Fibroblast of skin of left quadriceps (primary cell): ENCODE measurements at places on chromosomes 1 and 21.
A peak's percentile ranks its signal among the peaks of the same experiment; 100 is the strongest.

DNA sequence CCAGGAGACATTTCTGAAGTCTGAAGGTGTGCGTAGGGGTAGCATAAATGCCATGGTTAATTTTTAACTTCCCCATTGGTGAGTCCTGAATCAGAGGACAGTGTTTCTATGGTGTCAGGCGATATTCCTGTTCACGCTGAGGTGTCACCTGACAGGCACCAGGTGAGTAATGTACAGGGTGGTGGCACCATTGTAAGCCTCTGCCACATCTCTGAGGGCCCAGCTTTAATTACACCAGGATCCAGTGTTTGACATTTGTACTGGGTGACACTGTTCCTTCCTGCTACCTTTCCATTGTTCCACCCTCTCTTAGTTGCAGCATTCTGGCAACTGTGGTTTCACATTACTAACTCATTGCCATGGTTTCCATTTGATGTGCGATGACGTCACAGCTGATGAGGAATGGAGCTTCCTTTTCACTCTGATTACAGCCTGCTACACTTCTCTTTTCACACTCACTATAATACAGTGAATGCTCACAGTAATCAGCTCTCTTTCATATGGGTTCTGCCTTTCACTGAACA, 40.6 kb upstream of the MARK1 start:
- DNase-seq, result peak; percentile 15

GRCh38 chr1:205291596-205291995, 29.9 kb downstream of the NUAK2 start:
- DNase-seq, result no peak

GRCh38 chr1:205980237-205980870, 22.8 kb downstream of the RAB7B start:
- no peak for DNase-seq

GRCh38 chr1:56576880-56577405, 2.4 kb downstream of the PLPP3 start:
- DNase-seq, result no peak

- DNase-seq, result no peak
Observed at GRCh38 chr1:109759513-109760334, 4.0 kb downstream of the EPS8L3 start.

- no peak for DNase-seq
Observed at GRCh38 chr1:209652873-209653401, 712 bp upstream of the LAMB3 start.

GRCh38 chr1:228036701-228037231, 30.0 kb downstream of the WNT3A start:
- no peak for DNase-seq

GRCh38 chr1:156487862-156488261, 12.7 kb downstream of the MEF2D start:
- DNase-seq, result no peak

DNA sequence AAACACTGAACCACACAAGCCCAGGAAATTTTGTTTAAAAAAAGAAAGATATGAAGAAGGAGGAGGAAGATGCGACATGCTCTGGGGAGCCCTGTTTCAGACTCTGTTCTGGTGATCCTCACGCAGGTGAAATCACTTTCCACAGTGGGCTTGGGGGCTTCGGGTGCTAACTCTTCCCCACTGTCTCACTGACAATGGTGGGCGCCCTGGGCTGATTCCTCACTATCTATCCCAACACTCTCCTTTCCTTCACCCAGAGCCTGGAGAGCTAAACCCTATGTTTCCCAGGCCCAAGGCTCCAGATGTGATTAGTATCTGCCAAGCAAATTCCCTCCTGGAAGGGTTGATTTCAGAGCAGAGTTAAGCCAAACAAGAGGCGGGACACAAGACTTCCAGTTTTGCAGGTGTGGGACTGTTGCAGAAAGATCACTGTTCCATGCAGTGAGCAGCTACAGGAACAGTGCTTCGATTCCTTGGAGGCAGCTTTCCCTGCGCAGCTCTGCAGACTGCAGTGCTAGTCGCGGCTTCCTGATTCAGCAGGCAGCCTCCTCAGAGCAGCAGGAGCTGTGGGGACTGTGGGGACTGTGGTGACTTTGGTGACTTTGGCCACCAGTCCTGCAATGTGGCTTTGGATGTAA, 168.3 kb downstream of the RHOU start:
- DNase-seq, result no peak

GRCh38 chr21:39430457-39430856, 15.1 kb downstream of the LCA5L start:
- no peak for DNase-seq

- no peak for DNase-seq
Observed at GRCh38 chr1:248857201-248857600, 1.7 kb downstream of the ZNF692 start.

DNA sequence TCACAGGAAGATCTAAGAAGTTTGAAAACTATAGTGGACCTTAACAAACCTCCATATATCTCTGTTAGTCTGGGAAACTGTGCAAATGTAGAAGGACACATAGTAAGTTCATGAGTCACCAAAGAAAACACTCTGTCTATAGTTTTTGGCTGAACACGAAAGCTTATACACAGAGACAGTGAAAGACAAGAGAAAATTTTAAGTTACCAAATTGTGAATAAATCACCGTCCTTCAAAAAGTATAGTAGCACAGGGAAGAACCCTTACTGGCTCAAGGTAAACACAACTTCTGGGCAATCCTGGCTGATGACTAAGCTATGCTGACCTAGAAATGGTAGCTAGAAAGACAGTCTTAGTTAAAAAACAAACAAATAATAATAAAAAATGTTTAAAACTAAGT, 1057.9 kb downstream of the AMY1C start:
- DNase-seq, result no peak

DNA sequence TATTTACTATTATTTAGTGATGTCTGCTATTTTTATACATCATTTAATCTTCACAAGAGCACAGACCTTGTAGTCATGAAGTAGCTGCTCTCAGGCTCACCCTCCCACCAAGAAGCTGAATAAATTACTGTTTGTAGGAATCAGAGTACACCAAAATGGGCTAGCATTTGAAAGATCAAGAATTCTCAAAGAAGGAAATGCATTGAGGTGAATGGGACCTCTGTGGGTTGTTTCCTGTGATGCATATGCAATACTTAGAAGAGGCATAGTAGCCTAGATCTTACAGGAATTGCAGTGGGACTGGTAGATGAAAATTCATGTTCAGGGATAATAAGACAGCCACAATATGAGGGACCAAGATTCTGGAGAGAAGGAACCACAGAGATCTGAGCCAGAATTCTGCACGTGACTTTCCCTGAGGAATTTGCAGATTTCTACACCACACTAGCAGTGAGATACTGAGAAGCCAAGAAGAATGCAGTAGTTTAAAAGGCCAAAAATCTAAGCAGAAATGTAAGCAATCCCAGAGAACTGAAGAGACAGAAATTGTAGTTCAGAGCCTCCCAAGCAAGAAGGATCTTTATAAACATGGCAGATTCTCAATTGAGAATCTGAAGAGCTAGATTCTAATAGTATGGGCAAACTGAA, 307.0 kb downstream of the ST6GALNAC3 start:
- DNase-seq, result peak; percentile 10

- DNase-seq, result peak; percentile 58
Observed at GRCh38 chr1:27496604-27497155, 6.7 kb upstream of the WASF2 start.

DNA sequence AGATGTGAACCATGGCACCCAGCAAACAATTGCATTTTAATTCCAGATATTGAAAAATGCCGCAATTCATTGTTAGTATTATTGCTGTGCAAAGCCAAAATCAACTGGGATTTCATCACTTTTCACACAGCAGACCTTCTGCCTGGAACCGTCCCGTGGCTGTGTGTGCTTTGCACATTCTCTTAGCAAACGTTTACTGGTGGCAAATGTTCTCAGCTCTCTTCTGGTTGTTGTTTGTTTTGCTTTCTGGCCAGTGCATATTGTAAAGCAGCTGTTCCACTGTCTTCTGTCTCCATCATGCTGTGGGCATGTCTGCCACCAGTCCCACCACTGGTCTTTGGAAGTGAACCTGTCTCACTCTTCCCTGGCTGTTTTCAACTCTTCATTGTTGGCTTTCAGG, 19.8 kb upstream of the TTLL10 start:
- no peak for DNase-seq

- DNase-seq, result no peak
Observed at GRCh38 chr1:165467706-165468105, 22.8 kb upstream of the RXRG start.

- DNase-seq, result no peak
Observed at GRCh38 chr1:95893921-95894320, 659.9 kb downstream of the RWDD3 start.

GRCh38 chr21:42734323-42734971, 81.0 kb downstream of the PDE9A start:
- DNase-seq, result no peak

DNA sequence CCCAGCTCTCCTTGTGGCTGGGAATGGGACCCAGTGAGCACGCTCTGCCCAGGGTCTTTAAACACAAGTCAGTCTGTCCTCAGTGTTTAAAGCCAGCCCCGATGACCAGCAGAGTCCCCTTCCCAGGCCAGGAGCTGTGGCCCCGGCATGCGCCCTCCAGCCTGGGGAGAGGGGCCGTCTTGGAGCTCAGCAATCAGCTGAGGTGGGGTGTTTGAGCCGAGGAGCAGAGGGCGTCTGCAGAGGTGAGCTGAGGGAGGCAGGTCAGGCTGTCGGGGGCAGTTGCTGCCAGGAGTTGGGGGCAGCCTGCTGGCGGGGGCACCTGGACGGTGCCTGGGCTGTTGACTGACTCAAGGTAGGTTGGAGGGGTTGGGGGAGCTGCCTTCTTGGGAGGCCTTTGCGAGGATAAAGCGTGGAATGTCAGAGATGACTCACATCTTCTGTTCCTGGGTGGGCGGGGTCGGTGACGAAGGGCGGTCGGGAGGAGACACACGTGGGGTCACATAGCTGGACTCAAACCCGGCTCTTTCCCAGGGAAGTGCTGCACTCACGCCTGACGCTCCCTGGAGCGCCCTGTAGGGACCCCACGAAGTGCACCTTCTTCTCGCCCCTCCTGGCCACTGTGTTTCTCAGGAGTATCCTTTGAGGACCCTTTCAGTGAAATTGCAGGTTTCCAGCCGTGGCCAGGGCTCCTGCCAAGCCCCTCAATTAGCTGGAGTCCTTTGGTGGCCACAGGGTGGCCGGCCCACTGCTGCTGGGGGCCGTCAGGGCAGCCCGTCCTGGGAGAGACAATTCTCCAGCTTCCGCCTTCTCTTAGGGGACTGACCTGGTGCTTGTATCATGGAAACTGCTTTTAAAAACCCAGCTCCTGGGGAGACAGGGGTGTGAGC, 86.2 kb downstream of the SIK1 start:
- peak; percentile 61 for DNase-seq

GRCh38 chr1:48062353-48062752, 65.2 kb upstream of the TRABD2B start:
- DNase-seq, result no peak

- DNase-seq, result no peak
Observed at GRCh38 chr1:8435569-8436071, 117.7 kb downstream of the SLC45A1 start.

GRCh38 chr1:10541286-10541685, 66.5 kb downstream of the PEX14 start:
- no peak for DNase-seq

GRCh38 chr1:181451661-181452230, 31.6 kb upstream of the CACNA1E start:
- no peak for DNase-seq

DNA sequence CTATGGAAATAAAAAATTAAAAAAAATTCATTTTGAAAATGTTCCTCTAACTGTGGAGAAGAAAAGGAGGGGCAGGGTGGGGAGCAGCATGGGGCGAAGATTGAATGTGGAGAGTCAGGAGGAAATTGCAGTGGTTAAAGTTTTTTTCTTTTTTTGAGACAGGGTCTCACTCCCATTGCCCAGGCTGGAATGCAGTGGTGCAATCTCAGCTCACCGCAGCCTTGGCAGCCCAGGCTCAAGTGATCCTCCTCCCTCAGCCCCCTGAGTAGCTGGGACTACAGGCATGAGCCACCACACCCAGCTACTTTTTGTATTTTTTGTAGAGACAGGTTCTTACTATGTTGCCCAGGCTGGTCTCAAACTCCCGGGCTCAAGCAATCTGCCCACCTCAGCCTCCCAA, 67.6 kb downstream of the ADSS2 start:
- no peak for DNase-seq

GRCh38 chr1:70487910-70488665, 77.0 kb downstream of the CTH start:
- DNase-seq, result no peak

GRCh38 chr1:56548571-56548970, 30.8 kb downstream of the PLPP3 start:
- no peak for DNase-seq

DNA sequence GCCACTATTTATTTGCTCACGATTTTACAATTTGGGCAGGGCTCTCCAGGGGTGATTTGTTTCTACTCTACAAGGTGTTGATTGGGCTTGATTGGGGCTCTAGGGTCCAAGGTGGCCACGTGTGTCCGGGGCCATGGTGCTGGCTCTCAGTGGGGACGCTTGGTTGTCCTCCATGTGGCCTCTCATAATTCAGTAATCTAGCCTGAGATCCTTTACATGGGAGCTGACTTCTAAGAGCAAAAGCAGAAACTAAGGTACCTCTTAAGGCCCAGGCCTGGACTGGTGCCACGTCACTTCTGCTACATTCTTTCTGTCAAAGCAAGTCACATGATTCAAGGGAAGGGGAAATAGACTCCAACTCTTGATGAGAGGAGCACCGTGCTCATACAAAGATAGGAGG, 8.1 kb upstream of the PSRC1 start:
- DNase-seq, result no peak

- DNase-seq, result no peak
Observed at GRCh38 chr1:181064011-181064623, 24.4 kb upstream of the IER5 start.

- no peak for DNase-seq
Observed at GRCh38 chr21:41602531-41602930, 94.6 kb upstream of the TMPRSS2 start.

GRCh38 chr1:181140891-181141290, 52.4 kb downstream of the IER5 start:
- DNase-seq, result no peak

- no peak for DNase-seq
Observed at GRCh38 chr1:31272369-31272768, 24.2 kb downstream of the SNRNP40 start.

GRCh38 chr1:192775631-192776030, 33.2 kb upstream of the RGS2 start:
- DNase-seq, result no peak

DNA sequence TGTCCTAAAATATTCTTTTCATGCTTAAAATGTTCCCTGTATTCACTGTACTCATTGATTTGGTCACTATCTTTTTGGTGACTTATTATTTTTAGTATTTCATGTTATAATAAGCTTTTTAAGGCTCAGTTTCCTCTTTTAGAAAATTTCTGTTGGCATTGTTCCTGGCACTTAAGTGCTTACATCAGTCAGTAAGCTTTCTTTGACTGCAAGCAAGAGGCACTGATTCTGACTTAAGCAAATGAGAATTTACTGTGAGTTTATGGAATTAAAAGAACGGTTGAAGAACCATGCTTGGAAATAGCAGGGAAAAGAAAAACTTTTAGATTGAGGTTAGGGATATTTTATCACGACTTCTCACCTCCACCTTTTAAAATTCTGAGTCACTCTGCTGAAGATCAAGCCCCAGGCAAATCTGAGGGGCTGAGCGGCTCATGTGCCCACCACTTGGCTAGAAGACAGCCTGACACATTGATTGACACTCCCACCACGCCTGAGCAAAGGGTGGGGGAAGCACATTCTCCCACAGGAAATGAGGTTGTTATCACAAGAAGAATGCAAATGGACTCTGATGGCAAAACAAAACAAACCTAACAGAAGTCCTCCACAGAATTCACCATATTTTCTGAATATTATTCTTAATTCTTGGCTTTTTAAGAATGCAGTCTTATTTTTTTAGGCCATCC, 102.8 kb downstream of the KCTD3 start:
- no peak for DNase-seq
